GM12865 (cell line): ENCODE measurements at places on chromosomes 12 and 14.

GRCh38 chr12:66735275-66735674 lies 56.4 kb upstream of the GRIP1 start:
- no peak for DNase-seq

- DNase-seq: peak; percentile 86
These were observed 21.3 kb upstream of the OASL start for GRCh38 chr12:121060149-121061001.

GRCh38 chr14:90191154-90191553 lies 65.2 kb upstream of the PSMC1 start:
- DNase-seq: no peak

DNA sequence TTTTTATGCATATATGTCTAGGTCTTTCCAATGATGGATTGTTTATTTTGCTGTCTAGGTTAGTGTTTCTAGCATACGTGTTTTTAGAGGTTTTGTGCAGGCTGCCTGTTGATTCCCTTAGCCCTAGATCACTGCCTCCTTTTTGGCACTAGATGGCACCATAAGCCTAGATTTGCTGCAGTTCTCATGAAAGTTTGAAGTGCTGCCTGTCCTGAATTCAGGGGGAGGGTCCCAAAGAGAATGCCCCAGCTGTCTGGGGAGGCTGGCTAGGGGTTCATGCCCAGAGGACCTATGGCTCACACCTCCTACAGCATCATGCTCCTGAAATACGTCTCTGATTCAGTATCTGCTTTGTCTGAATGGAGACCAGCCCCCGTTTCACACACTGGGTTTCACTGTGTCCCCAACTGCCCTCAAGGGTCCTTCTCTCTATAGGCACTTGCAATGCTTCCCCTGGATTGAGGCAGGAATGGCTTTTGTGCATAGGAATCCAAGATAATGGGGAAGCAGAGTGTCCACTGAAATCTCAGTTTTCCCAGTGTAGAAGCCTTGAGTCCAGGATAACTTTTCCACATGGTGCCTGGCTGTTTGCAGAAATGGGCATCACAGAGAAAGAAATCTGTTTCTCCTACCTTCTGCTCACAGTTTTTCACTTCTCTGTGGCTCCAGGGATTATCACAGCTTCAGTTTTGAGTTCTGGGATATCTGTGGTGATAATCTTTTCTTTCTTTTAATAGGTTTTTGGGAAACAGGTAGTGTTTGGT lies 14.2 kb upstream of the TXNRD1 start:
- DNase-seq: peak; percentile 72

- no peak for DNase-seq
These were observed 6.0 kb downstream of the MED6 start for GRCh38 chr14:70594461-70594860.

- no peak for DNase-seq
These were observed 4.5 kb upstream of the HDAC7 start for GRCh38 chr12:47824198-47824597.

DNA sequence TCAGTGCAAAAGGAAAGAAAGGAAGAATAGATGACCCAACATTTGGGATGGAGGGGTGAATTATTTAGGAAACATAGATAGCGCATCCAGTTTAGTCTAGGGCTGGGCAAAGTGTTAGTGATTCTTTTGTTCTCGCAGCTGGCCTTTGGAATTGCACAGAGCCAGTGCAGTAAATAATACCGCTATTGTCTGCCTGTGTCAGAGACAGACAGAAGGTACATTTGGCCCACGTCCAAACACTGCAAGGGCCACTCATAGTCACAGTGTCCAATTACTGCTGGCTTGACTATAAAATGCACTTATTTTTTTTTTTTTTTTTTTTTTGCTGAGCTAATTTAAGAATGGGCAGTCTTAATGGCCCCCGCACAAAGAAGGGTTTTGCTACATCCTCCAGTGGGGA lies 638.6 kb downstream of the BCL11B start:
- DNase-seq: no peak

- DNase-seq: peak; percentile 43
These were observed 65.5 kb downstream of the LRP6 start for GRCh38 chr12:12201274-12201758.

- no peak for DNase-seq
These were observed 6.2 kb upstream of the CGRRF1 start for GRCh38 chr14:54503486-54503885.

DNA sequence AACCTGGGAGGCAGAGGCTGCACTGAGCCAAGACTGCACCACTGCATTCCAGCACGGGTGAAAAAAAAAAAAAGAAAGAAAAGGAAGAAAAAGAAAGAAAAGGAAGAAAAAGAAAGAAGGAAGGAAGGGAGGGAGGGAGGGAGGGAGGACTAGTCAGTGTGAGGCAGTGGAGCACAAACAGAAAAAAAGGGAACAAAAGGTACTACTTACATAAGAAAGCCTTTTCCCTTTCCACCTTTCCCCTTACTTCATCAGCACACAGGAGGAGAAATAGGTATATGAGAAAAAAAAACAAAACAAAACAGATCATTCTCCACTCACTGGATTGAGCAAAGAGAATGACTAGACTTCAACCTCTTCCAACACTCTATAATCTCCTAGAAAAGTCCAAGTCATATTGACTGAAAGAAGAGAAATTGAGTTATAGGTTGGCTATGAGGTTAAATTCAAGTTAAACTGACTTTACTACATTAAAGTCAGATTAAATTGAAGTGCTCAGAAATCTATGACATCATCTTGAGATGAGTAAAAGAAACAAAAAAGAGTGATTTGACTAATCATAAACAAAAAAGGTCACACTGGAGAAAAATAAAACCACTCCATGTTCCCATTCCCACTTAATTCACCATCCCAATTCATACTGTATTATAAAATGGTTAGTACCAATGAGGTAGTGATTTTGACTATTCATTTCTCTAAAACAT lies 43.6 kb downstream of the NOVA1 start:
- no peak for DNase-seq

DNA sequence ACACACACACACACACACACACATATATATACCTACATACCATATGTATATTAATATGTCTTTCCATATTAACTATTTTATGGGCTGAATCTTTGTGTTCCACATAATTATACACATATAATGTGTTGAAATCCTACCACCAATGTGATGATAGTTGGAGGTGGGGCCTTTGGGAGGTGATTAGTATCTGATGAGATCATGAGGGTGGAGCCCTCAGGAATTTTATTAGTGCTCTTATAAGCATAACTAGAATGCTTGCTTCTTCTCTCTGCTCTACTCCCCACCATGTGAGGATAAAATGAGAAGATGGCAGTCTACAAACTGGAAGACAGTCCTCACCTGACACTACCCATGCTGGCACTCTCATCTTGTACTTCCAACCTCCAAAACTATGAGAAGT lies 1193.5 kb upstream of the FLRT2 start:
- DNase-seq: no peak

GRCh38 chr12:126994599-126994998 lies 1272.4 kb upstream of the TMEM132C start:
- no peak for DNase-seq

GRCh38 chr12:67447180-67447579 lies 178.0 kb downstream of the CAND1 start:
- DNase-seq: no peak

DNA sequence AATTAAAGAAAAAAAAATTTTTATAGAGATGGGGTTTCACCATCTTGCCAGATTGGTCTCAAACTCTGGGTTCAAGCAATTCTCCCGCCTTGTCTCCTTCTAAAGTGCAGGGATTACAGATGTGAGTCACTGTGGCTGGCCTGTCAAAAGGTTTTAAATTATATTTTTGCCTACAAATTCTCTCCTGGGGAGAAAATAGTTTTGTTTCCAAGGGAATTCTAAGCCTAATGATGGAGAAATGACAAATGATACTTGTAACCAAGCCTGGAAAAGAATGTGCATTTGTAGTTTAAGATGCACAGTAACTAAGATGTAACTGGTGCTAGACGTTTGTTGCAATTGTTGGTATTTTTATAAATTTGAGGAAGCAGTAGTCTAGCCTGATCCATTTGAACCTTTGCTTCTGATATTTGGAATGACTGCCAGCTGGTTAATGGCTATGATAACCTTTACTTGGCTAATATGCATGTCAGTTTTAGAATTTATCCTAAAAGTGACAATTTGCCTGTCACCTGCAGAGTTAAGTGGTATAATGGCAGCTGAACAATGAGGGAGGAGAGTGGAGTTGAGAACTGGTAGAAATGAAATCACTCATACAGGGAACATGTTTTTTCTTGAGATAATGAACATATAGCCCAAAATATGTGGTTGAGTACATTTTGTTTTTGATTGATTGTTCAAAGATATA lies 148.0 kb downstream of the FUT8 start:
- no peak for DNase-seq

- DNase-seq: no peak
These were observed 49.5 kb downstream of the FANCM start for GRCh38 chr14:45185100-45185814.

- no peak for DNase-seq
These were observed 14.2 kb downstream of the BCL11B start for GRCh38 chr14:99257673-99258221.

- no peak for DNase-seq
These were observed 729 bp upstream of the M6PR start for GRCh38 chr12:8950221-8950527.

GRCh38 chr12:40996091-40996490 lies 192.0 kb upstream of the PDZRN4 start:
- no peak for DNase-seq

GRCh38 chr14:76195003-76195402 lies 43.3 kb downstream of the GPATCH2L start:
- DNase-seq: no peak

- no peak for DNase-seq
These were observed 106.0 kb upstream of the SSTR1 start for GRCh38 chr14:38101679-38102078.

GRCh38 chr12:94760786-94761185 lies 110.4 kb upstream of the TMCC3 start:
- no peak for DNase-seq

DNA sequence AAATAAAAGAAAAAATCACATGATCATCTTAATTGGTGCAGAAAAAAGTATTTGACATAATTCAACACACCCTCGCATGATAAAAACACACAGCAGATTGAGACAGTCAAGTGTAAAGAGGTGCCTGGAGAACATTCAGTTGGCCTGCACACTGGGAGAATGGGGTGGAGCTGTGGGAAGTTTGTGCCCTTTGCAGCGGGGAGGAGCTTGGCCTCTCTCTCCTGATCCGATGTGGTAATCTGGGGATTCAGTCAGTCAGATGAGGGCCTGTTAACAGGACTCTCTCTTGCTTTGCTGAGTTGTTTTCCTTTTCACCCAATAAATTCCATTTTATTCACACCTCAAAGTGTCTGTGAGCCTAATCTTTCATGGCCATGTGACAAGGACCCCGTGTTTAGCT lies 5.9 kb downstream of the SERPINA6 start:
- no peak for DNase-seq

DNA sequence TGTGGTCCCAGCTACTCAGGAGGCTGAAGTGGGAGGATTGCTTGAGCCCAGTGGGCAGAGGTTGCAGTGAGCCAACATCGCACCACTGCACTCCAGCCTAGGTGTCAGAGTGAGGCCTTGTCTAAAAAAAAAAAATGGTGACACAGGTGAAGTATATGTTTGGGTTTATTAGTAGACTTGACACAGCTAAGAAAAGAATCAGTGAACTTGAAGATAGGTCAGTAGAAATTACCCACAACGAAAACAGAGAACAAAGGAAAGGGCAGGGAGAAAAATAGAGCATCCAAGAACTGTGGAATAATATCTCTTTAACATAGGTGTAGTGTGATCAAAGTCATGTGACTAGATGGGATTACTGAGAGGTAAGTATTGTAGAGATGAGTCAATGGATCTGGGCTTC lies 23.7 kb downstream of the ATF1 start:
- DNase-seq: no peak

GRCh38 chr12:43011383-43011926 lies 421.9 kb upstream of the PRICKLE1 start:
- DNase-seq: peak; percentile 4

GRCh38 chr12:73067616-73068015 lies 795.4 kb downstream of the TRHDE start:
- no peak for DNase-seq

DNA sequence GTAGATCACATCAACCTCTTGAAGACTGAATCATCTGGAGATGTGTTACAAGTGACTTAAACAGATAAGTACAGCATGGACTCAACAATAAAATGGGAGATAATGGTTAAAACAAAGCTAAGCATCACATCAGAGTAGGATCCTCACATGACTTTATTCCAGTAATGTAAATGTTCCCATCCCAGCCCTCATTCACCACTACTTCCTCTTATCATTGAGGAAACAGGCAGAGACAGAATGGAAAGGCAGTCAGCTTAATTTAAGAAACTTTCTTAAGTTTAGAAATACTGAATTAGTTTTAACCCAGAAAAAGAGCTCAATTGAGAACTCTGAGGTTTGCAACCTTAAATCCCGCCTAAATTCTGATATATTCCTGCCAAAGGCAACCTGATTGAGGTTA lies 1.2 kb upstream of the ALG10 start:
- no peak for DNase-seq

GRCh38 chr12:54251667-54252284 lies 28.1 kb downstream of the CBX5 start:
- DNase-seq: peak; percentile 56

DNA sequence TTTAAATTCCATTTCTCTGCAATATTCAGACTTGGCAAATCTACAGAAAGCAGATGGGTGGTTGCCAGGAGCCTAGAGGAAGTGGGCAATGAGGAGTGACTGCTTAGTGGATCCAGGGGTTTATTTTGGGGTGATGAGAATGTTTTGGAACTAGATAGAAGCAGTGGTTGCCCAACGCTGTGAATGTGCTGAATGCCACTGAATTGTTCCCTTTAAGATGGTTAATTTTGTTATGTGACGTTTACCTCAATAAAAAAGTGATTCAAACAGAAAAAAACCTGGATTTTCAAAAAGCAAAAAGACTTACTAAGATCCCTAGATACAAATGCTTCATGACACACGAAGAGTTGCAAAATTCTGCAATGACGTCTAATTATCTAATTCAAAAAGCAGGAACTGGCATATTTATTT lies 34.2 kb downstream of the DAO start:
- DNase-seq: no peak

DNA sequence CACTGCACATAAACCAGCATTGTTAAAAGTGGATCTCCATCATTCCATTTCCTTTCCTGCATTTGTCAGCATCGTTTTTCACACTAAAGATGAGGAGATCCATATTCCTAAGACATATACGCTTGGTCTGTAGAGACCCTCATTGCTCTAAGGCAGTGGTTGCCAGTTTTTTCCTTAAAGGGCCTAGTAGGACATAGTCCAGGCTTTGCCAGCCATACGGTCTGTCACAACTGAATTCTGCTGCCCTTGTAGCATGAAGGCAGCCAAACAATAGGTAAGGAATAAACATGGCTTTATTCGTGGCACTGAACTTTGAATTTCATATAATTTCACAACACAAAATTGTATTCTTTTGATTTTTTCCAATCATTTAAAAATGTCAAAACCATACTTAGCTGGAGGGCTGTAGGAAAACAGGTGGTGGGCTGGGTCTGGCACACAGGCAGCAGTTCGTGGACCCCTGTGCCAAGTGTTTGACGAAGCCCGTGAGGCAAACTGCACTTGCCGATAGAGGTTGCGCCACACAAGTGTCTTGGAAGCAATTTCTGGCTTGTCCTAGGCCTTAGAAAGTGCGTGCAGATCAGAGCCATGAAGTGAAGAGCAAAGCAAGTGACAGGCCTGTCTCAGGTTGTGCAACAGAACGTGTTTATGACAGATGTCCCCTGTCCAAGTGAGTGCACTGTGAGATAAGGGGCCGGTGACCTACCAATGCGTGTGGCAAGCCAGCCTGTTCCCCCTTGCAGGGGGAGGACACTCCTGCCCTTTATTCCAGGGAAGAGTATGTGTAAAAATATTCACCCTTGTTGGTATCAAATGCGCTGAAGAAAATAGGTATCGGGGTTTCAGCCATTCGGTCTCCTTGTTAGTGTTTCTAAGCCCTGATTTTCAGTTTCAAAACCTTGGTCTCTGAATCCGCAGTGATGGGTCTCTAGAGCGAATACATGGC lies 916 bp upstream of the CHPT1 start:
- no peak for DNase-seq
